Non-pigmented ciliary epithelial cell (primary cell): ENCODE measurements at places on chromosomes 3 and 15.

DNA sequence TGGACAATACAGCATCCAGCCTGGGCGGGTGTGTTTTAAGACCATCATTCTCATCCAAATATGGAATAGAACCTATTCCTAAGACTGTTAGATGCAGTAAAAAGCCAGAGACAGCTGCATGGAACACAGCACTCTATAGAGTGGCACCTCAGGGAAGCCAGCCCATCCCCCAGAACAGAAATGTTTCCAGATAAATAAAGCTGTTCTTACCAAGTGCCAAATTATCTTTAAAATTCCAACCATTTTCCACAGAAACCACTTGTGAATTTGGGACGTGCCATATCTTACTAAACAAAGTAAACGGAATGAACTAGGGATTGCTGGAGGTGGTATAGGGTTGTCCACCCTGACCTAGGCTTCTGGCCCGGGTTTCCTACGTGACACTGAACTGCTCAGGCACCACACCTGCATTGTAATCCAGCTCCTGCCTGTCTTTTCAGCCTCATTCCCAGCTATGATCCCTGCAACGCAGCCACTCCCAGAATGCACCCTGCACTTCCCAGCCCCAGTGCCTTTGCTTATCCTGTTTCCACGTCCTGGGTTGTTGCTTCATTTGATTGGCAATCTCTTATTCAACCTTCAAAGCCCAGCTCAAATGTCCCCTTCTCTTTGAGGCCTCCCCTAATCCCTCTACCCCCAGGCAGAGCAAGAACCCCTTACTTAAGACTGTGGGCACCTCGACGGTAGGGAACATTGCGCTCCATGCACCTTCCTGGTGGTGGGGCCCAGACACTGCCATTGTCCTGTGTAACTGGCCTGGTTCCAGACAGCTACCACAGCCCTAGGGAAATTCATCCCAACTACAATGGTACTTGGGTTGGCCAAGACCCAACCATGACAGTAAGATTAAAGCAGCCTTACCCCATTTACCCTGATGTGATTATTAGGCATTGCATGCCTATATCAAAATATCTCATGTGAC, 100.2 kb downstream of the IQSEC1 start:
- DNase-seq, result no peak

DNA sequence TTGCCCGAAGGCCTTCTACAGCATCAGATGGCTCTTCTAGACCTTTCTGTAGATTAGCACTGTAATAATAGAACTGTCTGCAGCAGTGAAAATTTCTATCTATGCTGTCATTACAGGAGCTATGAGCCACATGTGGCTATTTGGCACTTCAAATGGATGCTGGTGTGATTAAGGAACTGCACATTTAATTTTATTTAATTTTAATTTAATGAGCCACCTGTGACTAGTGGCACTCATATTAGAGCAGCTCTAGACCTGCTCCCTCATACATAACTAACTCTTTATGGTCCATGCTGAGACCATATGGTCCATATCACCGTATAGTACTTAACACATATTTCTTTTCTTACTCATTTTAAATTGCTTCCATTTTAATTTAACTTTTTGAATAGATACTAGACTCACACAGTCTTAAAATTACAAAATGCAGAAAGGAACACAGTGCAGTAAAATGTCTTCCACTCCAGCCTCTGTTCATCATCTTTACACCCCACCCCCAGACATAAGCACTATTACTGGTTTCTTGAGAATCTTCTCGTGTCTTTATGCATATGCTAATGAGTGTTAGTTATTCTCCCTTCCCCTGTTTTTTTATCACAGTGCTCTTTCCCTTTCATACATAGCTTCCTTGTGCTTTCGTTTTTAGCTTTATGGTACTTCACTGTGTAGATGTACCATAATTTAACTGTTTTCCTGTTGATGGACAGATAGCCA, 9.6 kb downstream of the LSM3 start:
- DNase-seq, result no peak

DNA sequence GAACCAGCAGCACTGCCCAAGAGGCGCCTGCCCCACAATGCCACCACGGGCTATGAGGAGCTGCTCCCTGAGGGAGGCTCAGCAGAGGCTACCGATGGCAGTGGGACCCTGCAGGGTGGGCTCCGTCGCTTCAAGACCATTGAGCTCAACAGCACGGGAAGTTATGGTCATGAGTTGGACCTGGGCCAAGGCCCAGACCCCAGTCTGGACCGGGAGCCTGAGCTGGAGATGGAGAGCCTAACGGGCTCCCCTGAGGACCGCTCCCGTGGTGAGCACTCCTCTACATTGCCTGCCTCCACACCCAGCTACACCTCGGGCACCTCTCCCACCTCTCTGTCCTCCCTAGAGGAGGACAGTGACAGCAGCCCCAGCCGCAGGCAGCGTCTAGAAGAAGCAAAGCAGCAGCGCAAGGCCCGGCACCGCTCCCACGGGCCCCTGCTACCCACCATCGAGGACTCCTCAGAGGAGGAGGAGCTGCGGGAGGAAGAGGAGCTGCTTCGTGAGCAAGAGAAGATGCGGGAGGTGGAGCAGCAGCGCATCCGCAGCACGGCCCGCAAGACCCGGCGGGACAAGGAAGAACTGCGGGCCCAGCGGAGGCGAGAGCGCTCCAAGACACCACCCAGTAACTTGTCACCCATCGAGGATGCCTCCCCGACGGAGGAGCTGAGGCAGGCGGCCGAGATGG, 21.8 kb upstream of the APEH start:
- no peak for DNase-seq

- no peak for DNase-seq
Measured at GRCh38 chr3:122260206-122260605, 64.8 kb upstream of the CSTA start.

DNA sequence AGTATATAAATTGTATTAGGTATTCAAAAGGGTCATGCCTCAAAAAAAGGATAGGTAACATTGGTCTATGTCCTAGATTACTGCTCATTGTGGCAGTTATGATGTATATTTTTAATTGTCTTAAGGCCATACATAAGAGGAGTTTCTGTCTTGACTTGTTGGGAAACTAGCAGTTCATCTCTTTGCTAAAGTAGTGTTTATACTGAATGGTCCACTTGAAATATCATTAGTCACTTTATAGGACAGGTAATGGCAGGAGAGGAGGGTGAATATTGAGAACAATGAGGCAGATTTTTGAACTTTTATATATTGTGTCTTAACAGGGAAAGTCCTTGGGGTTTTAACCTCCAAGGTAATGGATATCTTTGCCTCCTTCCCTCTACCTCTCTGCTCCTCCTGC, 58.4 kb downstream of the TP63 start:
- no peak for DNase-seq

- DNase-seq, result peak; percentile 44
Measured at GRCh38 chr3:40801284-40801741, 276.6 kb downstream of the ZNF621 start.

DNA sequence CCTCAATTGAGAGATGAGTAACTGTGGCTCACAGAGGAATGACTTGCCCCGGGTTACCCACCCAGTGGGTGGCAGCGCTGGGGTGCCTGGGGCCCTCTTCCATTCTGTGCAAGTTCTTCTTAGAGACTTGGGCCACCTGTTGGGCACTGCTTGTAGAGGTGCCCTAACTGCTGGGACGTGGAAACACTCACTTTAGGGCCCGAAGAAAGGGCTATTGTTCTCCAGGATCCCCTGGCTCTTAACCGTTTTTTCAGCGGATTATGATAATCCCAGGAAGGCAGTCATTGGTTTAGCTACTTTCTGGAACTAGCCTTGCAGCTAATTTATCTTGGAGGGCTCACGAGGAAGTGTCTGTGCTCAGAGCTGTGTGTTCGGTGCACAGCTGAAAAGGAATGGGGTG, 66.0 kb upstream of the GCNT3 start:
- no peak for DNase-seq

- no peak for DNase-seq
Measured at GRCh38 chr15:41979493-41980266, 7.3 kb upstream of the EHD4 start.

GRCh38 chr3:196988241-196989029, 19.8 kb upstream of the PIGZ start:
- no peak for DNase-seq

- DNase-seq, result no peak
Measured at GRCh38 chr3:45946875-45947274, 3.6 kb downstream of the CXCR6 start.
